ENCODE measurements at places on chromosomes 16 and 17.

DNA sequence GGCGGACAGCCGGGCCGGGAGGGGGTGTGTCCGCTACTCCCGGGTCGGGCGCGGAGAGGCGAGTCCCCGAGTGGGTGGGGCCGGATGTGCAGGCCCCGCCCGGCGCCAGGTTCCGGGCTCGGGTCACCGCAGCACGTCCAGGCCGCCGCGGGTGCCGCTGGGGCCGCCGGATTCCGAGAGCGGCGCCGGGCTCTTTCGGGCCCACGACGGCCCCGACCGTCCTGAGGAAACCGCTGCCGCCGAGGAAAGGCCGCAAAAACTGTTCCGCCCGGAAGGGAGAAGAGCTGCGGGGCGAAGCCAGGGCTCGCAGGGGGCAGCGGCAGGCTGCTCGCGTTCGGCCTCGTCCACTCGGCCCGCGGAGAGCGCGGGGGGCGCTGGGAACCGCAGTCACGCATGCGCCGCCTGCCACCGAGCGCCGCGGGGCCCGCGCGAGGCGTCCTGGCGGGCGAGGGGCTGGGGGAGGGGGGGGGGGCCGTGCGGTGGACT lies at the start of gene ZKSCAN2:
Gene ZKSCAN2 (minus strand): TSS at position 376 of the 486 bp plus-strand sequence. CDS start 718 bp downstream, outside the sequence.
- peak; percentile 91 for DNase-seq

GRCh38 chr16:12853972-12854371 lies 47.4 kb upstream of the SHISA9 start:
- DNase-seq = no peak

GRCh38 chr16:49855280-49855821 lies 561 bp downstream of the ZNF423 start:
- DNase-seq = peak; percentile 92

GRCh38 chr17:65181237-65182061 lies 44.3 kb downstream of the RGS9 start:
- DNase-seq = no peak

DNA sequence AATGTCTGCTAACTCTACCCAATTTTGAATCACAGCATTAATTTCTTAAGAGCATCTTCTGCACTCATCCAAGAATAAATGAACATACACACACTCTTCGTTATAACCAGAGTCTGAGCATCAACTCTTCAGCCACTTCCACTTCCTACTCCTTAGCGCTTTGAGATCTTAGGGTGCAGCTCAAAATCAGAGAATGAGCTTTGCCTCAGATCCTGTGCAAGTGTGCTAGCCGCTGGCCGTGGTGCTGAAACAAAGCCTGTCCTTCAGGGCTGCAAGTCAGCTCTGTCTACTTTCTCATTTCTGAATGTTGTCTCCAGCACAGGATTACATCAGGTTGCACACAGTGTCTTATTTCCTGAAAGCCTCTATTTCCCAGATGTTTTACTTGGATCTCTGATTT lies 165.4 kb downstream of the AIPL1 start:
- no peak for DNase-seq

GRCh38 chr16:57590654-57591085 lies 37.8 kb upstream of the ADGRG1 start:
- no peak for DNase-seq

- no peak for DNase-seq
Observed at GRCh38 chr16:8851761-8852403, 16.9 kb downstream of the CARHSP1 start.

DNA sequence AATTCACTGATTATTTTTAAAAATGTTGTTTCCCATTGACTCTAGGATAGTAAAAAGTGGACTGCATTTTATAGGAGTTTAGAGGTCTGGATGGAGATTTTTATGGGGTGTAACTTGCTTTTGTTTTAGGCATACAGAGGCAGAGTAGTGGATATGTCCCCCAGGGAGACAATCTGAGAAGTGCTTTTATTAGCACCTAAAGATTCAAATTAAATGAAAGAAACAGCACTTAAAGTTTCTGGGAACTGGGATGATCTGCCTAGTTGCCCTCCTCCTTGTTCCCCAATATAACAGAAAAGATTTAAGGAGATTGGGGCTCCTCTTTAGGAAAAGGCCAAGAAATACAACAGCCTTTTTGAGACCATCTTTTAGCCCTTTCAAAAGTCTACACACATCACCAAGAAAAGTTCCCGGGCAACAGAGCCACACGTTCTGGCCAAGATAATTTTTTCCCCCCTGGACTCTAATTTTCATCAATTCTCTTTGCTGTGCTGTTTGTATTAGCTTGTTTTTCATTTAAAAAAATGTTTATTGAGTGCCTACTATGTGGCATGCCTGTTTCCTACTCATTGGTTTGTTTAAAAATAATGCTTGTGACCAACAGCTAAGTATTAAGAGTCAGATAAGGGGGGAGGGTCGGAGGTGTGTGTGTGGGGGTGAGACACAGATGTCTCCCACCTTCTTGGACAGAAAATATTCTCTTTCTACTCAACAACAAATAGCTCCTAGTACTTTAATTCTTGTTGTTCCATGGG lies 2.5 kb upstream of the IGF2BP1 start:
- DNase-seq = no peak

GRCh38 chr17:29710891-29711418 lies 88.2 kb upstream of the CORO6 start:
- no peak for DNase-seq

DNA sequence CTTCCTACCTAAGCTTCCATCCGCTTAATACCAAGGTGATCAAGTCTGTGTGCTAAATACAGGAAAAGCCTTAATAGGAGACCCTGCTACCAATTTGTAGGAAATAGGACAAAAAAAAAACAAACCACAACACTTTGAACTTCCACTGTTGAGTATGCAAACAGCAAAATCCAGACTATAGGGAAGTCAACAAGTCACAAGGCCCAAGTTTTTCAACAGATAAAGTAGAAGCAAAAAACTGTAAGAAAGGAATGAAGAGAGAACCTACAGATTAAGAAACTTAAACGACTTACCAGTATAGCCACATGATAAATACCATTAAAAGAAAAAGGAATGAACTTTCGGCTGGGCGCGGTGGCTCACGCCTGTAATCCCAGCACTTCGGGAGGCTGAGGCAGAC lies 7.4 kb downstream of the USP22 start:
- DNase-seq = no peak

DNA sequence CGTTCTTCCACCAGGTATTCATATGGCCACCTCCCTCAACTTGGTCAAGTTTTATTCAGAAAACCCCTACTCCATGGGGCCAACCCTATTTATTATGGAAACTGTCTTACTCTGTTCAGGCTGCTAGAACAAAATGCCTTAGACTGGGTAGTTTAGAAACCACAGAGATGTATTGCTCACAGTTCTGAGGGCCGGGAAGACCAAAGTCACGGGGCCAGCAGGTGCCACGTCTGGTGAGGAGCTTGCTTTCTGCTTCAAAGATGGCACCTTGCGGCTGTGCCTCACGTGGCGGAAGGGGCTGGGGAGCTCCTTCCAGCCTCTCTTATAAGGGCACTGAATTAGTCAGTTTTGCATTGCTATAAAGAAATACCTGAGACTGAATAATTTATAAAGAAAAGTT lies 74.3 kb downstream of the AXIN2 start:
- DNase-seq = no peak

DNA sequence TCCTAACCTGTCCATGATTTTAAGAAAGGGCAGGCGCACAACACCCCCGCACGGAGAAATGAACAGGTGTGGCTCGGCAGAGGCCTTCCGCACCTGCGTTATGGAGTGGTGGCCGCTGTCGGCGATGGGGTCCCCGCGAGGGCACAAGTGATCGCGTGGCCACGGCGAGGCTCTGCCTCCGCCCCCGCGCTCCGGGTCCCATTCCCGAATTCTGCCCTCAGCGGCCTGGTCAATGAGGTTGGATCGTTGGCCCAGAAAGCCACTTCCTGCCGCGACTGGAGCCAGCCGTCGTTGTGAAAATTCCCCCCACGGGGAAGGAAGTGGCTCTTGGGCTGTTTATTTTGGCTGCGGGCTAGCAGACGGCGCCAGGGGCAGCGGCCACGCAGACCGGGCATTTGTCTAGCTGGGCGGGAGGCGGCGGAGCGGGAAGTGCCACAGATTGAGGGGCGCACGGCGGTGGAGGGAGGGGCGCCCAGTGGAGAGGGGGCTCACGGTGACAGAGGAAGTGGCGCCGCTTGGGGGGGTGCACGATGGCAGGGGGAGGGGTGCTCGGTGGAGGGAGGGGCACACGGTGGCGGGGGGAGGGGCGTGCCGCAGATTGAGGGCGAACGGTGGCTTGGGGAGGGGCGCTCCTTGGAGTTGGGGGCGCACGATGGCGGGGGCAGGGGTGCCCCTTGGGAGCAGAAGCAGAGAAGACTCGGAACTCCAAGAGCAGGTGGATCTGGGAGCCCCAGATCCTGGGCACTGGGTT lies 25.0 kb downstream of the MRC2 start:
- DNase-seq = peak; percentile 69

- DNase-seq = no peak
Observed at GRCh38 chr16:30546115-30546514, 11.5 kb upstream of the ZNF747 start.

DNA sequence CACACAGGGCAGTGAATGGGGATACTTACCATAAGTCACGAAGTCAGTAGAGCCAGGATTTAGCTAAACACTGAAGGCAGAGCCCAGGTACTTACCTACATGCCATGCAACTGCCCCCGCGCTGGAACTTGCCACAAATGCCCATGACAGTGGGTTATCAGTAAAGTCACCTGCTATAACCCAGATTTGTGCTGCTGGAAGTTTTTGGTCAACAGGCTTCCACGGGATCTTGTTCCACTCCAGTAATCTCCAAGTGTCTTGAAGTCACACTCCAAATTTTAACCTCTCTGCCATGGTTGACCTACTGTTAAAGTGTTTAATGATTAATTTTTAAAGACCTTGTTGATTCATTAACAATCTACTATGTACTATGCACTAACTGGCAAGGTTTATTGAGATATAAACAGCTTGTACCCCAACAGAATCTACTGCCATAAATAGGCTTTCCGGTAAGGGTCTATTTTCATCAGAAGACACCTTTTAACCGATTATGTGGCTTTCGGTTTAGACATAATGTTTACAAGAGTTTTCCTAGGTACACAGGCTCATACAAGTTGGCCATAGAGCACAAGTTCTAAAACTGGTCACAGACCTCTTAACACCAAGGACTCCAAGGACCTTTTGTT lies 6.3 kb upstream of the SLC5A11 start:
- no peak for DNase-seq

GRCh38 chr16:50269769-50270509 lies 3.6 kb downstream of the ADCY7 start:
- DNase-seq = no peak

- DNase-seq = no peak
Observed at GRCh38 chr17:68021963-68022362, 13.6 kb upstream of the KPNA2 start.

GRCh38 chr17:51995797-51996403 lies 162.6 kb downstream of the CA10 start:
- no peak for DNase-seq

GRCh38 chr17:45740553-45741330 lies 43.4 kb upstream of the CRHR1 start:
- no peak for DNase-seq

GRCh38 chr17:62627904-62628633 lies 599 bp downstream of the MRC2 start:
- peak; percentile 86 for DNase-seq

GRCh38 chr16:23410176-23410575 lies 42.8 kb downstream of the COG7 start:
- no peak for DNase-seq

DNA sequence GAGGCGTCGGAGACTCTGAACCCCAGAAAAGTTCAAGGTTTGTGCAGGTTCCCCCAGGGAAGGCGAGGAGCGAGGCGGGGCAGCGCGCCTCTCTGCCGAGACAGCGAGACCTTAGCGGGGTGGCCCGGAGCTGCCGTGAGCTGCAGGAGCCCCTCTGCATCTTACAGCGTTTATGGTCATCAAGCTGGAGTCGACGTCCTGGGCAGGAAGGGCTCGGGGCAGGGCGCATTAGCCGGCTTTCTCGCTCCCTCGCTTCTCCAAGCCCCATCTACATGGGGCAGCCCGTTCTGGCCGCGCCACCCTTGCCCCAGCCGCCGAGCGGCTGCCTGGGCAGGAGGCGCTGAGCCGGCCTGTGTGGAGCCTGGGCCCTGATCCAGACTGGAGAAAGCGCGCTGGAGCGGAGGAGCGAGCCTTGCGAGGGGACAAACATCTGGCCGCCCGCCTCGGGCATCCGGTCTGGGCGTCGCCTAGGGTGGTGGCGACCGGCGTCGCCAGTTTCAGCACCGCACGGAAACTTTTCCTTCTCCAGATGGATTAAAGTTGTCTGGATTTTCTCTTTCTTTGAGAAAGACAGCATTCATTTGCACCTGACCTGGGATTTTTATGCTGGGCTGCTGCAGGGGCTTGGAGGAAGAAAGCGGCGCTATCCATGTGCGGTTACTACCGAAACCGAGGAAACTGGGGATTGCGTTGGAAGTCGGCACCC lies 750 bp downstream of the TMEM132E start:
- DNase-seq = peak; percentile 39
